Chondrocyte (in vitro differentiated cells): ENCODE measurements at places on chromosomes 12 and 14. TPM values are rescaled to one million over a fixed set of nuclear protein-coding genes. Genes with fewer than 3 reads are reported as not detected.

DNA sequence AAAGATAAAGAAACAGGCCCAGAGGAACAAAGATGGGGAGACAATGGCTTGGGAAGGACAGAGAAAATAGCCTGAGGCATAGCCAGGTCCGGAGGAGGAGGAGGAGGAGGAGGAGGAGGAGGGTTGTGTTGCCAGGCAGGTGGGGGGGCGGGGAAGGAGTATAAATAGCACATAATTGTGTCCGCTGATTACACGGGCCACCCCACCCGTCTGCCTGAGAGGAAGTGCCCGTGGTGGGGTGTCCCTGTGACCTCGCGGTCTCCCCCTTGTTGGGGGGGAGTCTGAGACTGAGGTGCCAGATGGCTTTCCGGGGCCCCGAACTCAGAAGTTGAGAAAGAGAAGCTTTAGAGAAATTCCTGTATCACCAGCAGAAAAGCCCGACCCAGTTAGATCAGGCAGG lies 1.9 kb upstream of the SP7 start:
- DNase-seq: no peak

GRCh38 chr12:115611477-115611876 lies 666.0 kb downstream of the MED13L start:
- DNase-seq: no peak

The DDX11 gene
- 25.9 to 43.1 TPM (median 26.6 TPM) in 3 replicates for total RNA-seq

DNA sequence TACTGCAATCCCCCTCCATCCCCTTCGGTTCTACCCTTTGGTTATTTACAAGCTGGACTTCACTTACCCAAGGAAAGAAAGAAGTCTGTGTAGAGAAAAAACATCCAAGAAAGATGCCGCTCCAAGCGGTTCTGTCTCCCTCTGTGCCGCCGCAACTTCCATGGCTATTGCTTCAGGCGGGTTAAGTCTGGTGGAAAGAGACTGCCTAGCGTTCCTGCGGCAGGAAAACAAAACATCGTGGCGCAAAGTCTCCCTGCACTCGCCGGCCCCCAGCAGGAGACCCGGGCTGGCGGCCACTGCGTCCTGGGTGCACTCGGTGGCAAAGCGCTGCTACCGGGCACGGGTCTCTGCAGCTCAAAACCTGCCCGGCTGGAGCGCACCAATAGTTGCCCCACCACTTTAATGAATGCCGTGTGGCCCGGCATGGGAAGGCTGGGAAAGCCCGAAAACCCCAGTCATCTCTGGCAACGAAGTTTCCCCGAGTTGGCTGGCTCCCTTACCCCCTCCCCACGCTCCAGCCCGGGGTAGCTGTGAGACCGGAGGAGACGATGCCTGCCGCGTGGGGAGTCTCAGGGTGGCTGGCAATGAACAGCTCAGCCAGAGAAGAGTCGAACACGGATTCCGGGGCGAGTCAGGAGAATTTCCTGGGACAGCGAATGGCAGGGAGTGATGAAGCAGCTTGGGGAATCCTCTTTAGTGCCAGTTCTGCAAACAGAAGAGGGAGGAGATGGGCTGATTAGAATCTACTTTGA lies 3.5 kb upstream of the KCNK10 start:
- DNase-seq: no peak

DNA sequence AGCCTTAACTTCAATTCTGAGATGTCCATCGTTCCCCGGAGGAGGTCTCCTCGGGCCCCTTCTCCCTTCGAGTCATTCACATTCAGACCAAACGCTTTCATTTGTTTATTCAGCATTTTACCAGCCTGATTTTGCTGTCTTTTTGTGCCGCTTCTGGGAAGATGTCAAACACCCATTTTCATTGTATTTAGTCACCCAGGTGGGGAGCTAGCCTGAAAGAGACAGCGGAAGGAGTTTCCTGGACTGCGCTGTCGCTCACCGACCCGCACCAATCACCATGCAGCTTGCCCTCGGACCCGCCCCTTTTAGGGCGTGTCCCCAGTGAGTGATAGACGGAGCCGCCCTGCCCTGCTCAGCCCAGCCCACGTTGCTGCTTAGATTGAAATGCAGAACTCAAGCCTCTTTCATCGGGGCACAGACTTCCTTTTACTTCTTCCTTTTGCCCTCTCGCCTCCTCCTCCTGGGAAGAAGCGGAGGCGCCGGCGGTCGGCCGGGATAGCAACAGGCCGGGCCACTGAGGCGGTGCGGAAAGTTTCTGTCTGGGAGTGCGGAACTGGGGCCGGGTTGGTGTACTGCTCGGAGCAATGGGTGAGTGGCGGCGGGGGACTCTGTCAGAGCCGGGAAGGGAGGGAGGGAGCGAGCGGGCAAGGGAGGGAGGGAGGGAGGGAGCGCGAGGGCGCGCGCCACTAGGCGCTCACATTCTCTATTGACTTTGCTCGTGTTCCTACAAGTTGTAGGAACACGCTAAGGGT lies at the start of gene PAX9:
Gene PAX9, plus strand, starts transcription at position 355 of the 752 bp plus-strand sequence. Its CDS starts 230 bp downstream, at position 585.
- no peak for DNase-seq

DNA sequence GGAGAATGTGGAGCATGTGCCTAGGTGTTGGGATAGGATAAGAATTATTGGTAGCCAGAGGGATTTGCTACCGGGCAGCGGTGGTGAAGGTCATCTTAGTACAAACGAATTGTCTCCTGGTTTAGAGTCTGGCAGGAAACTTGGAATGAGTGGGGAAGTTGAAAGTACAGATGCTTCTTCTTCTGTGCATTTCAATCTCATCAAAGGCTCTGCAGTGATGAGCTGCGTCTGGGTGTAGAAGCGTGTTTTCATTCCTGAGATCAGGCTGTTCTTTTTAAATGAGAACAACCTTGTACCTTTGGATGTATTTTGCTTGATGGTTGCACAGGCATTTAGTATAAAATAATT lies 2.1 kb downstream of the WNK1 start:
- no peak for DNase-seq

- DNase-seq: no peak
Observed at GRCh38 chr12:105507311-105508038, 177.0 kb downstream of the C12orf75 start.

DNA sequence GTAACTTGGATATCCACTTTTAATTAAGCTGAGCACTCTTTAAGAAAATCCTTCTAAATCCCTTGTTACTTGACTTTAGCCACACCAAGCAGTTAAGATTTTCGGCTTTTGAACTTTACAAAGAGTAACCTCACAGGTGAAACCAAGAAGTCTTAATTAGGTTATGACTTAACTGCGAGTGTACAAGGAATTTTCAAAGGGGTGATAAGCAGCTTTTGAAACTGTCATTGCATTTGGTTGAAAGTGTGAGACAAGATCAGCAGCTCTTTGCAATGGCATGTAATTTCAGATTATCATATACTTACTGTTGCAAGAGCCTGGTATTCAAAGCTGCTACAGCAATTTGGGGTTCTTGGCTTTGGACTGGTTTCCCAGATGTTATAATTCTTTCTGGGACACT lies 137.5 kb downstream of the TMEM117 start:
- no peak for DNase-seq

GRCh38 chr14:53401646-53402045 lies 248.5 kb upstream of the DDHD1 start:
- DNase-seq: no peak

DNA sequence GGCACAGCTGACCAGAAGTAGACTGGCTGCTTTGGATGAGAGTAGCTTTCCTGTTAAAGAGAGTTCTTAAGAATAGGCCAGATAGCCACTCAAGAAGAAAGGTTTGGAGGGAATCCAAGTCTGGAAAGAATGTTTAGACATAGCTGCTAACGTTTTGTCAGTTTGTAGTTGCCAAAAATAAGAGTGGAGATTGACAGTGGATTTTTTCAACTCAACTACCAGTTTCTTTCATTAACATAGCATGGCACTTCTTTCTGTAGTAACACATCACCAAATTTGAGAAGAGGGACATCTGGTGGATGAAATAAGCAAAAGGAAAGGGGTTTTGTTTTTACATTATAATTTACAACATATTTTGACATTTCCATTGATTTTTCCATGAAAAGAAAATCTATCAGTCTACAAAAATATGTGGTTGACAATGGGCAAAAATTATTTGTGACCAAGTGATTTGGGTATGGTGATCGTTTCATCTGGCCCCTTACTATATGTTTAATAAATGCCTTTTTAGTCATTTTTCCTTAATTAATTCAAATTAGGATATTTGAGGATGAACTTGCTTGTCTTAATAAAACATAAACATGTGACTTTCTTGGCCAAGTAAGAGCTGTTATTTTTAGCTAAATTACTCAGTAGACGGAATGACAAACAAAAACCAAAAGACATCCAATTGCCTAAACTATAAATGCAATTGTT lies 71.1 kb downstream of the PTPRR start:
- no peak for DNase-seq

- no peak for DNase-seq
Observed at GRCh38 chr14:99682809-99683618, 1.1 kb upstream of the CYP46A1 start.

DNA sequence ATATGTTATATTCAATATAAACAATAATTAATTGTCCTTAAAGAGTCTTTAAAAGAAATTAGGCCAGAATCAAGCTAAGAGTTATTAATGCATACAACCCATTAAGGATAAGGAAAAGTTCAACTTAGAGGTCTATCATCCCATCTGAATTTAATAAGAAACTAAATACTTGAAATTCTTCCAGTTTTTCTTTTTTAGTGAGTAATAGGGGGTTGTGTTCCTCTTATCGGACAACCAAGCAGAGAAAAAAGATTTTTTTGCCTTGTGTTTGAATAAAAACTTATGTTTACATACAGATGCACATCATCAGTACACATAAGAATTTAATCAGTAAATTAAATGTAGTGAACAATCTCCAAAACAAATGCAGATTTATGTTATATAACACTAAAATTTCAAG lies 32.5 kb downstream of the PAWR start:
- no peak for DNase-seq

- DNase-seq: no peak
Observed at GRCh38 chr12:105406497-105406896, 76.0 kb downstream of the C12orf75 start.

DNA sequence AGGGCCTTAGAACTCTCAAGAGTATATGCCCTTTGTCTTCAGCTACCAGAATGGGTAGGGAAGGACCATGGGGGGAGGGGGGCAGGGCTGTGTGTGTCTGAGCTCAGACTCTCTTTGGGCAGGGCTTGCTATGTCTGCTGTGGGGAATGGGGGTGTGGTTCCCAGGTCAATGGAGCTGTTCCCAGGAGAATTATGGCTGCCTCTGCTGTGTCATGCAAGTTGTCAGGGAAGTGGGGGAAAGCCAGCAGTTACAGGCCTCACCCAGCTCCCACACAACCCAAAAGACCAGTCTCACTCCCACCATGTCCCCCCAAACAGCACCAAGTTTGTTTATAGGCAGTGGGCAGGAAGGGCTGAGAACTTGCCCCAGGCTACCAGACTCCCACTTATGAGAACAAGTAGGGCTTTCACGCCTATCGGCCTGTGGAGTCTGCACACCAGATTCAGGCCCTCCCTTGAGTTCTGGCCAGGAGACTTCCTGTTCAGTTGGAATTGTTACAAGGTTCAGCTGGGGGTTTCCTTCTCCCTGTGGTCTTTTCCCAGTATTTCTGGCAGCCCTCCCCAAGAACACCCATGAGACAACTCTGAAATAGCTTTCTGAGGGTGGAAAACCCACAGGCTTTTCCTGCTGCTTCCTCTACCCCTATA lies 6.1 kb upstream of the SERPINA11 start:
- no peak for DNase-seq

DNA sequence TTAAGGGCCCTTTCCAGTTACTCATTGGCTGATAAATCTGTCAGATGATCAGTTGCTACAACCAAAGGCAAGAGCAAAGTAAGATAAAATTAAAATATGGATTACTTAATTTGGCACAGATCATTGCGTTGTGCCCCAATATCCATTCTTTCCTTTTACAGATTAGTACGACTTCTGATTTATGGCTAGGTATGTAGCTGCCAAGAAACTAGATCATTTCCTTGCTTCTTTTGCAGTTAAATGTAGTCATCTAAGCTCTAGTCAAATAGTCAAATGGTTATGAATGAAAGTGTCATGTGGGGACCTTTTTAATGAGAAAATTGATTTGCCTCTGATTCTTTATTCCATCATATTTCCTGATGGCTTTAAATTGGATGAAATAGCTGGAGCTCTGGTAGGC lies 1039.9 kb upstream of the FLRT2 start:
- DNase-seq: no peak

DNA sequence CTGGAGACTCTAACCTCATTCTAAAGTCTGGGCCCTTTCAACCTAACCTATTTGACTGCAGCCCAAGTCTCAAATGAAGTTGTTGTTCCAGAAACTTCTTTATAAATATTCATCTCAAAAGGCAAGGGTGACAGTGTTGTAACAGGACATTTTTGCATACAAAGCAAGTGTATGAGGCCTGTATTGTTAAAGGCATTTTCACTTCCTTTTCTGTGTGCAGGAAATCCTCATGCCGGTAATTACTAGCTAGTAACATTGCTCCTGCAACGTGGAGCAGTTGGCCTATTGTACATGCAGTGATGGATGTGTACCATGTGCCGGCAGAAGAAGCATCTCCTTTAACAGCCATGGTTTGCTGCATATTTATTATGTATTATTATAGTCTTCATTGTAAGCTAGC lies 156.5 kb upstream of the RMST start:
- no peak for DNase-seq

DNA sequence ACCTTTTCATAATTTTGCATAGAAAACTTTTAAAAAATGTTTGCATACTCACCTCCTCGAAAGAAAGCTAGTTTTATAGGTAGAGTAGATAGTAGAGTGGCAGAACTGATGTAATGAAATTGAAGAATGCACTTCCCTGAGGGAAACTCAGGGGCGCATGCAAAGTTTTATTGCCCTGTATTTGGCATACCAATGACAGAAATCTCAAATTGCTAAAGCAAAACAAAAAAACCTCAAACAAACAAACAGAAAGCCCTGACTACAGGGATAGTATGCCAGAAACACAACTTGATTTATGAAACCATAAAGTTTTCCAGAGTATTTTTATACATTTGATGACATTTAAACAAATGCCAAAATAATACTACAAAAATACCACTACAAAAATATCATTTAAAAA lies 1.8 kb downstream of the RASSF9 start:
- DNase-seq: no peak

DNA sequence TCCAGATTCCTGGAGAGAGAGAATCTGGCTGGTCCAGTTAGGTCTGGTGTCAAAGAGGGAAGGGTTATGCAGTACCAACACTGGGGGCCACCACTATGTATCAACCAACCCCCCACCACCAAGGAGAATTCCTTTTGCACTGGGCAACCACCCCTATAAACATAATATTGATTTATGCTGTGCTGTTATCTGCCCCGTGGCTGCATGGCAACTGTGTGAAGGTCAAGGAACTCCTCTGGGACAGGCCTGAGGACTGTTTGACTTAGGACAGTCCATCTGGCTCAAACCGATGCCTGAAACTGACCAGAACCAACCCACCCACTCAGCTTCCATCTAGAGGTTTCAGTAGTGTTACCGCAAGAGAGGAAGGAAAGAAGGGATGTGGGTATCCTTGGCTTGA lies 20.5 kb downstream of the PLEKHH1 start:
- DNase-seq: no peak

GRCh38 chr12:16012117-16012516 lies 101.0 kb downstream of the DERA start:
- no peak for DNase-seq

DNA sequence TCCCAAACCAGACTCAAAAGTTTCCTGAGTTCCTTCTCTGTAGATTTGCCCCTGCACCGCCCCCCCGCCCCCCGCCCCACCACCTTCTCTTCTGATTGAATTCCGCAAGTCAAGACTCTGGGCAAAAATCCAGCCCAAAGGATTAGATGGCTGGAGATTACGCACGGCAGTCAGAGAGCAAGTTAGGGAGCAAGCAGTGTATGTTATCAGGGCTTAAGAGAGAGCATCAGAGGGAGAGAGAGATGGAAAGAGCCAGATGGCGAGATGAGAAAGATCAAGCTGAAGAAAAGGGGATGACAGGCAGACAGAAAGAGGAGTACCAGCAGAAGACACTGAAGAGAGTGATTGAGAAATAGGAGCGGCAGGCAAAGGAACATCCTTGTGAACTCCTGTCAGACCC lies 13.9 kb upstream of the ANKRD33 start:
- DNase-seq: no peak
